Stomach (tissue), 19 donors: ENCODE measurements at places on chromosomes 7 and 10.

- DNase-seq = no peak
These were observed 17.6 kb upstream of the AOAH start for GRCh38 chr7:36741866-36742265.

DNA sequence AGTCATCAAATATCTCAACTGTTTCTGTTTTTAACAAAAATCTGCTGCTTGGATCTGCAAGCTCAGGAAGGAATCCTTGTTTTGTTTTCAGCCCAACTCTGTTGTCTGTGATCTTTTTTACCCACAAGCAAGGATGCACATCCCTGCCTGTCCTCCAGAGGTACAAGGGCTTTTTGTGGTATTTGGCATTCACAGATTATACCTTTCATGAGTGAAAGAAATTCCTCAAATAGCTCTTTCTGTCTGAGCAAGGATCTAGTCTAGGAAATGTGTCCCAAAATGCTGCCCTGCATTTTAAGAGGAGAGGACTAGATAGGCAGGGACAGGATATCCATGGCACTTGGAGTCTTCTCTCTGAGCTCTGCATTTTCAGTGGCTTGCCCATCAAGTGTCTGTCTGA lies 151.8 kb downstream of the BMPER start:
- DNase-seq = no peak

DNA sequence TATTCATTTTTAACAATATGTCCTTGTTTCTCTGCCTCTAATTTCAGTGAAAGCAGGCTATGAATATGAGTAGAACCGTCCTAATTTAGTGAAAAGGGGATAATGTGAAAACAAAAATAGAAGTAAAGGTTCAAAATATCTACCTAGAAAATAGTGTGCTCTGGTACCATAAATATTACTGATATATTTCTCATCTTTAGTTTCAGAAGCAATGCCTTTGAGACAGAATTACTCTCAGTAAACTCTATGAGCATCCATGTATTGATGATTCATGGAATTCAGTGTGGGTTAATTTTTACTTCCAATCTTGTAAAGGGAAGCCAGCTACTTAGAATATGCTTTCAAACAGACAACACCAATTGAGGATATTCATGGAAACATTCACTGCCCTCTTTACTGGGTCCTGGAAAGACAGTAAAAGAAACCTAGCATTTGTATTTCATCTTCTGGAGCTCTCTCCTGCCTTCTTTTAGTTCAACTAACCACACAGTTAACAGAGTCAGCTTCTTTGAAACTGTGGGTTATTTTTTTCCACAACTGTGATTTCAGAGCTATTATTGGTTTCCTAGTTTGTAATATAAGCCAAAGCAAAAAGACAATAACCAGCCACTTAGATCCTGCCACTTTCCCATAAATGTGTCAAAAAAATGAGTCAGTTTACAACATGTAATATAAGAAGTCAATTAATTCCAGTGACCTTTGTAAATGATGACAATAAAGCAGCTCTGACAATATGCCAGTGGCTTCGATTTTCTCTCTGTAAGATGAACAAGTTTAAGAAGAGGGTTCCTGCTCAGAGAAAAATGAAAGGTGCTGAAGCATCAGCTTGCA lies 1.7 kb downstream of the LRRN3 start:
- no peak for DNase-seq

GRCh38 chr10:93463723-93464476 lies 18.2 kb downstream of the MYOF start:
- DNase-seq = peak; percentile 67

- DNase-seq = no peak
These were observed 37.8 kb downstream of the MTPN start for GRCh38 chr7:135939261-135939812.

- no peak for DNase-seq
These were observed 30.6 kb downstream of the SUFU start for GRCh38 chr10:102534333-102534732.

DNA sequence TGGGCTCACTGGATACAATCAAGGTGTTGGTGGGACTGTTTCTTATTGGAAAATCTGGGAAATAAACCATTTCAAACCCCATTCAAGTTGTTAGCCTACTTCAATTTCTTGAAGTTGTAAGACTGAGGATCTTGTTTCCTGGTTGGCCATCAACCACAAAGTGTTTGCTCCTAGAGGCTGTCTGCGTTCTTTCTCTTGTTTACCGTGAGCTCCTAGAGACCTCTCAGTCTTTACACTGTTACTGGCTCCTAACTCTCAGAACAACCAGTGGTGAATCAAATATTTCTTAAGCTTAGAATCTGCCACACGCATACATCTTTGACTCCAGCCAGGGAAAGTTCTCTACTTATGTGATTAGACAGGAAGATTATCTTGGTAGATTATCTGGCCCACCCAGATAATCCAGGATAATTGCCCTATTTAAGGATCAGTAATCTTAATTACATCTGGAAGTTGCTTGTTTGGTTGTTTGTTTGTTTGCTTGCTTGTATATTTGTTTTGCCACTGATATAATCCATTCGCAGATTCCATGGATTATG lies 798.7 kb downstream of the IPMK start:
- DNase-seq = no peak

- no peak for DNase-seq
These were observed 30.0 kb downstream of the ELFN1 start for GRCh38 chr7:1700086-1700485.

- no peak for DNase-seq
These were observed 1.7 kb downstream of the SCRN1 start for GRCh38 chr7:29987811-29988317.

DNA sequence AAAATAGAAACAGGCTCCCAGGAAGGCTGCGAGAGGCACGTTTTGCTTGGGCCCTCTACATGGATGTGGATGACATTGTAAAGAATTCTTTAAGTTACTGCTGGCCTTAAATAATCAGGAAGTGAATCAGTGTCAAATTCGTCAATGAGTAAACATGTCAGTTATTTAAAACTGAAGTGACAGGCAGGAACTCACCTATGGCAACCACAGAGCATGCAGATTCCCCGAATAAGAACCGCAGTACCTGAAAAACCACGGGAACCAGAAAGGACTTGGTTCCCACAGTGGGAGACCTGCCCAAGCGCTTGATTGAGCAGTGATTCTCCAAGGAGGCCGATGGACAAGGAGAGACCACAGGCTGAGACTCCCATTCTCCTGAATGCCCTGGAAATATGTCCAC lies 351.2 kb upstream of the AKR1E2 start:
- DNase-seq = no peak

GRCh38 chr10:117488004-117488403 lies 54.5 kb upstream of the EMX2 start:
- DNase-seq = no peak

GRCh38 chr10:63083904-63084689 lies 49.0 kb upstream of the NRBF2 start:
- peak; percentile 62 for DNase-seq

DNA sequence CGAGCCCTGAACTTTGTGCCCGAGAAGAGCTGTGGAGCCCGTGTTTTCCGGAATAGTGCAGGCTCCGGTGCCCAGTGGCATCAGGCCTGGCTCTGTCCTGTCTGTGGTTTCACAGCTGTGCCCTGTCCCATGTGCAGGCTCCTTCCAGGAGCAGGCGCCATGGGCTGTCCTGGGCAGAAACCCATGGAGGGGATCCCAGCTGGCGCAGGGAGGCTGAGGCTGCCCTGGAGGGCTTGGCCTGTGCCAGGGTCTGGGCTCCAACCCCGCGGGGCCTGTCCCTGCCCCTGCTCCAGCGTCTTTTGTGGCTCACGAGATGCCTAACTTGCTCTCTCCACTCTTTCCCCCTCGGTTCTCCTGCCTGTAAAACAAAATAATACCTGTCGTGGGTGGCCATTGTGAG lies 23.3 kb upstream of the CRHR2 start:
- no peak for DNase-seq

DNA sequence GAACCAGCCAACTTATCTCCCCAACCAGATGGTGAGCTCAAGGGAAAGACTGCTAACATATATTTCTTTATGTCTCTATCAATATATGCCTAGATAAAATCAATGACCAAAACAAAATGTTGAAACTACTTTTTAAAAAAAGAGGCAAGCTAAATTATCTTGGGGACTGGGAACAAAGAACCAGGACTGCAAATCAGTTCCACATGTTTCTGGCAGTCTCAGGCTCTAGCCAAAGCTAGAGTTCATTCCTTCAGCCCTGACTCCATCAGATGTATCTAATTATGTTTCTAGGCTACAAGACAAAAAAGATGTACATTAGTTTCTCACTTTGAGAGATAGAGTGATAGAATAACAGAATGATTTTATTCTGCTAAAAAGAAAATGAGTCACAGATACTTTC lies 1290.3 kb upstream of the SORCS1 start:
- DNase-seq = peak; percentile 41

DNA sequence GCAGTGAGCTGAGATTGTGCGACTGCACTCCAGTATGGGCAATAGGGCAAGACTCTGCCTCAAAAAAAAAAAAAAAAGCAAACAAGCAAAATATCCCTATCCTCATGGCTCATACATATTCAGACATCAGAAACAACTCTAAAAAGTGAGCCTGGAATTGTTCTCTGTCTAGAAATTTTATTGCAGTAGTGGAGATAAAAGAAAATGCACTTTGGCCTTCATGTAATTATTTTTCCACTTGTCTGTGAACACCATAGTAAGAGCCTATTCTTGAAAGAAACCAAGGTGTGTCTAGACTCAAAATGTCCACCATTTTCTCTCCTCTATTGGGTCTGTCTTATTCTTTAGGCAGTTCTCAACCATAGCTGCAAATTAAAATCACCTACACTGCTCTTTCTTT lies 30.5 kb upstream of the MCU start:
- no peak for DNase-seq

DNA sequence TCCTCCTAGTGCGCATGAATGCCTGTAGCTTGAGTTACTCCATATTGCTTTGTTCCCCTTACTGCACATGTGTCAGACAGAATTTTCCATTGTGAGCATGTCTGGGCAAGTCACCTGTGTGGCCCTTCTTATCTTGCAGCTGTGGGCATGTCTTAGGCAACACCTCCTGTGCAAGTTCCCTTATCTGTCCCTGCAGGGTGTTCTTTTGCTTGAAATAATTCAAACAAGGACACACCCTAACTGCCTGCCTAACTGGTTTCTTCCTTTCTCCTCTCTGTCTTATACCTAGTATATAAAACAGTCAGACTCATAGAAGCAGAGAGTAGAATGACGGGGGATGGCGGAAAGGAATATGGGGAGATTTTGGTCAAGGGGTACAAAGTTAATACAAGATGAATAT lies 421.1 kb upstream of the SORCS1 start:
- no peak for DNase-seq

- peak; percentile 12 for DNase-seq
These were observed 52.3 kb upstream of the ZNF33B start for GRCh38 chr10:42690449-42691360.

- peak; percentile 6 for DNase-seq
These were observed 95.9 kb downstream of the CHRM2 start for GRCh38 chr7:136964347-136964746.

DNA sequence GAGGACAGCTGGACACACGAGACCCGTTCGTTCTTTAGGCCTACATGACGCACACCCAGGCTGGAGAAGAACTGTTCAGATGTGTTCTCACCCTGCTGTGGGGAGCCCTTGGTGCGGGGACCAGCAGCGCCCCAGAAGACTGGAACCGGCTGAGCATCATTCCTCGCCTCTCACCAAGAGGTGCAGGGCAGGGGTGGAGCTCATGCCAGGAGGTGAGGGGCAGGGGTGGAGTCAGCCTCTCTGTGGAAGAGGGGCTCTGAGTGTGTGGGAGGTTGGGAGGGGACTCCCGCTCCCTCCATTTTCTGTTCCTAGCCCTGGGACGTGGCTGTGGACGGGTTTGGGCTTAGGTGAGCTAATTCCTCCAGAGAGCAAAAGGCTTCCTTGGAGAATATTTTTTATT lies 66.0 kb upstream of the SHH start:
- no peak for DNase-seq

- no peak for DNase-seq
These were observed 45.5 kb upstream of the ZNF716 start for GRCh38 chr7:57404343-57404966.

DNA sequence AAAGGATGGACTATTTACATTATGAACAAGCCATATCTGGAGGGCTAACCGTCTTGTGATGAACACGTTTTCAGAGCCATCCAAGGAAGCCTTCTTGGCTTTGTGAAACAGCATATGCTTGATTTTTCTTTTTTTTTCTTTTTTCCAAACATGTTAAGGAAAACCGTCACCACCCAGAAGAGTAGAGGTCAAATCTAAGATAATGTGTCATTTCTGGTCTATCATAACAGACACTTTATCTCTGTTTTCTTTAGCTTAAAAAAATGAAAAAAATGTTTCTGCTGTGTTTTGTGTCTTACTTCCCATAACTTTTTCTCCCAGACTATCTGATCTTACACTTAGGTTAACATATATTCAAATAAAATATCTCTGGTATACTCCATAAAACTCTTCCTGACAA lies 76.1 kb upstream of the DGKB start:
- no peak for DNase-seq

- DNase-seq = no peak
These were observed 410.7 kb downstream of the POM121L12 start for GRCh38 chr7:53446170-53446569.

DNA sequence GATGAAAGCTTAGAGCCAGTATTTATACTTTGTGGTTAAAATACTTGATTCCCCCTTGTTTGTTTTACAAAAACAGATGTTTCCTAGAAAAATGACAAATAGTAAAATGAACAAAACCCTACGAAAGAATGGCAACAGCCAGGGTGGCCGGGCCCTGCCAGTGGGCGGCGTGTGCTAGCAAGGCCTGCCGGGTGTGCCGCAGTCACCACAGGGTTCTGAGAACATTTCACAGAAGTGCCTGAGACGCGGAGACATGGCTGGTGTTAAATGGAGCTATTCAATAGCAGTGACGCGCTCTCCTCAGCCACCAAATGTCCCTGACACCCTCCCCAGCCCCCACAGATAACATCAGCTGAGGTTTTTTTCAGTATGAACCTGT lies 14.5 kb downstream of the GPR146 start:
- DNase-seq = no peak

- DNase-seq = no peak
These were observed 51.2 kb downstream of the ARL4A start for GRCh38 chr7:12738665-12739064.

- DNase-seq = no peak
These were observed 81.6 kb upstream of the MYO3A start for GRCh38 chr10:25852364-25852941.

DNA sequence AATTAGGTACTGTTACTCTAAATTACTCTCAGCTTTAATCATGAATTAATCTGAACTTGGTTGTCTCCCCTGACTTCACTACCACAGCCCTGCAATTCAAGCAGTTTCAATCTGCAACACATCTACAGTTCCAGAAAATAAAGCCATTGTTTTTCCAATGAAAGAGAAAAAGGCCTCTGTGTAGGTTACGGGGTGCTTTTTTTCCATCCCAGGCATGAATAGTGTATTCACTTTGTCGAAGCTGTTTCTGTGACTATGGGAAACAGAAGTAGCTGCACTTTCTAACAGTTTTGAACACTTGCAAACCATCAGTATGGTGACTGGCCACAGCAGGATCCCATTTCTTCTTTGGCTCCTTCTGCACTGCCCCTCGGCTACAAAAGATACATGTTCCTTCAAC lies 460.2 kb downstream of the GRM8 start:
- DNase-seq = no peak

- DNase-seq = no peak
These were observed 4.7 kb downstream of the MYL10 start for GRCh38 chr7:101624246-101625001.
